ENCODE measurements at places on chromosomes 5 and 9.

GRCh38 chr5:74648835-74649293, 8.3 kb upstream of the ENC1 start:
- peak; percentile 32 for DNase-seq

GRCh38 chr5:168401880-168402279, 84.4 kb upstream of the RARS1 start:
- no peak for DNase-seq

GRCh38 chr9:87139099-87139730, 191.9 kb upstream of the GAS1 start:
- DNase-seq = no peak

GRCh38 chr9:75487856-75488718, 399.8 kb downstream of the OSTF1 start:
- no peak for DNase-seq

- no peak for DNase-seq
Observed at GRCh38 chr9:127783111-127784008, 2.5 kb upstream of the CDK9 start.

DNA sequence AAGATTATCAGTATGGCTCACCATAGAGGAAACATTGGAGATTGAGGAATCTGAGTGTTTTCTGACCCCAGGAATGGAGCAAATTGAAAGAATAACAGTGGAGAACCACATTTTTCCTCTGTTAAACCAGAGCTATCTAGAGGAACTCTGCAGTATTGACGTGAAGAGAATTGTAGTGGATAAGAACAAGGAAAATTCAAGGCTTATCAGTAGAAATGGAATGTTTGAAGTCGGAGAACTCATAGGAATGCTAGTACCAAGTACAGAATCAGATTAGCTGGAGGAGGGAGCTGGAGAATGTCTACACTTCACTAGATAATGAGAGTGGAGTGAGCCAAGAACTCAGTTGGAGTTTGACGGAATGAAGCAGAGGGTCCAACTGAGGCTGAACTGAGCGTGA, 50.3 kb downstream of the SNCAIP start:
- DNase-seq = no peak
